ENCODE measurements at places on chromosomes 1 and 21.

DNA sequence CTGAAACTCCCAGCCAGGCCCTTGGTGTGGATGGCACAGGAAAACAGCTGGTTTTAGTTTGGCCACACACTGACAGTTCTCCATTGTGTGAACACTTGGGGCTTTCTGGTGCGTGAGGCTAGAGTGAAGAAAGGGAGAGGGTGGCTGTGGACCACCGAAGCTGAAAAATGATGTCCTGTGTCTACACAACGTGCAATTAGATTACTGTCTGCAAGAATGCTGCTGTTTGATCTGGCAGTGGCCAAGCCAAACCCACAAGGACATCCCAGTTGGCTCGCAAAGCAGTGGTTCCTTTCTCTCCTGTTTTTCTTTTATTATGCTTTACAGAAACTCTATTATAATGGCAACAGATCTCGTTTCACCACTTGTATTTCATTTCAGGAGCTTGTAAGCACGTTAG, 58.9 kb downstream of the ERG start:
- no peak for DNase-seq

- no peak for DNase-seq
Observed at GRCh38 chr1:201714542-201715329, 114.2 kb upstream of the IPO9 start.

GRCh38 chr1:160997323-160998038, 23.5 kb downstream of the F11R start:
- DNase-seq = no peak

GRCh38 chr1:101148980-101149379, 87.8 kb upstream of the S1PR1 start:
- DNase-seq = peak; percentile 79
